Mesenteric fat pad (tissue), 1 donor: ENCODE measurements at places on chromosomes 12 and 14. TPM values are rescaled to one million over a fixed set of nuclear protein-coding genes. Genes with fewer than 3 reads are reported as not detected.
A peak's percentile ranks its signal among the peaks of the same experiment; 100 is the strongest.

GRCh38 chr12:106271575-106272505 lies 24.0 kb upstream of the CKAP4 start:
- no peak for DNase-seq

Gene DIO2
- total RNA-seq: 3.3 TPM

GRCh38 chr12:106333756-106334155 lies 23.8 kb upstream of the POLR3B start:
- no peak for DNase-seq

- peak; percentile 90 for DNase-seq
These were observed 4.2 kb upstream of the KLC1 start for GRCh38 chr14:103624860-103625259.

Gene SLC24A4
- total RNA-seq: 0.77 TPM

DNA sequence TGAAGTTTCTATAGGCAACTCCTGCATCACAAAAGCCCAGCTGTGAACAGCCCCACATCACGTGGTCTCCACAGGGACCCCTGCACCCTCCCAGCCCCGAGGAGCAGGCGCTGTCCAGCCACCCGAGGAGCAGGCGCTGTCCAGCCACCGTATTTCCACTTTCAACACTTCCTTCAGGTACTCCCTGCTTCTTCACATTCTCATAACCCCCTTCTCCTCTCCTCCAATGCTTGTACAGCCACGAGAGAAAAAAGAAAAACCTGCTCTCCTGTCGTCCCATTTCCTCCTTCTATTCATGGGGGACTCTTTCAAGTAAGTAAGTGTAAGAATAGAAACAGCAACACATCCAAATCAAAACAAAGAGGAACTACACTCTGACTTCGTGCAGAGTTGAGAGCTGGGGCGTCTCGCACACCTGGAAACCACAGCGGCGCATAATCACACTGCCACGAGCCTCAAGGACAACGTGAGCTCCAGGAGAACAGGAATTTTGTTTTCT lies 11.9 kb downstream of the CDC42BPB start:
- no peak for DNase-seq

- no peak for DNase-seq
These were observed 7.3 kb upstream of the FGF23 start for GRCh38 chr12:4386801-4387200.

DNA sequence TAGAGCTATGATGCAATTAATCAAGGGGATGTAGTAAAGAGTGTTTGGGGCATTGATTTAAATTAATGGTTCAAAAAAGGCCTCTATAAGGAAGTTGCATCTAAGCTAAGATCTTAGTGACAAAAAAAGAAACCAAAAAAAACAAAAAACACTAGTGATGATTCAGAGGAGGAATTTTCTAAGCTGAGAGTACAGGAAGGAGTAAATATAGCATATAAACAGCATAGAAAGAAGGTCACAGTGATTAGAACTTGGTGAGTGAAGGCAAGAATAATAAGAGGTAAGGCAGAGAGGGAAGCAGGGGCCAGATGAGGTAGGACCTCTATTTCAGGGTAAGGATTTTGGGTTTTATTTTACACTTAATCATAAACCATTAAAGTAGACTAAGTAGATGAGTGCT lies 48.0 kb upstream of the PDZRN4 start:
- DNase-seq: no peak

GRCh38 chr14:96125536-96125935 lies 79.1 kb upstream of the BDKRB2 start:
- peak; percentile 68 for DNase-seq

DNA sequence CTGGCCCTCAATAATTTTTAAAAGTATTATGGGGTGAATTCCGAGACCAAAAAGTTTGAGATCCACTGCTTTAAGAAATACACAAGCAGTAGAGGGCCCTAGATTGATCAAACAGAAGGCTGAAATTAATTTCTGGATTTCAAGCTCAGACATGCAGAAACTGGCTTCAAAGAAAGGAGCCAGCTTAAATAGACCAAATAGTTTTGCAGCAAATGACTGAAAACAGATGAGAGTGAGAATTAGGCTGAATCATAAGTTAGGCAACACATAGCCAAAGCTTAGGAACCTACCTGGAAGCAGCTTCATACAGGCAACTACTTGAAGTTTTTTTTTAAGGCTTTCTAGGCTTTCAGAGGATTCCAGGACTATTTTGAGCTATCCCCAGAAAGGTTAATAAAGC lies 12.4 kb downstream of the ATF7 start:
- DNase-seq: no peak

Gene DEPDC4
- total RNA-seq: 0.58 TPM

DNA sequence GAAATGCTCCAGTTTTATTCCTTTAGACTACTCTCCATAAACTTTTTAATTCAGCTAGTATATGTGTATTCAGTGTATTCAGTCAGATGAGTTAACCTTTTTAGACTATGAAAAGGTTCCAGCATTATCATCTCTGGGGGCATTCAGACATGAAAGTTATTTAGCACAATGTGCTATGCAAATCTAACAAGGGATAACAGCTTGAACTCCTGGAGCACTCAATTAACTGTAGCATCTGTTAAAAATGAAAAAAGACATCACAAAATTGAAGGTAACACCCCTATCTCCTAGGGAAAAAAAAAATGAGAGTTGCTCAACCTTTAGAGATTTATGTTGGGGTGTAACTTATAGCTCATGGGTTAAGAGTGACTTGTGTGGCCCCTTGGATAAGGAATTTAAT lies 211.5 kb downstream of the PHLDA1 start:
- DNase-seq: no peak

Gene PAPLN
- total RNA-seq: 6.4 TPM

- no peak for DNase-seq
These were observed 31.9 kb upstream of the ETFBKMT start for GRCh38 chr12:31627456-31628054.

Gene CELA1
- total RNA-seq: not detected
